ENCODE measurements at places on chromosomes 1 and 21. TPM values are rescaled to one million over a fixed set of nuclear protein-coding genes. Genes with fewer than 3 reads are reported as not detected.

The FCRL6 gene
- polyA plus RNA-seq, result 2.3 TPM

The S100A9 gene
- 57.8 TPM for polyA plus RNA-seq

The PAX7 gene
- polyA plus RNA-seq, result not detected

GRCh38 chr1:3078430-3078861 lies 9.4 kb downstream of the PRDM16 start:
- no peak for DNase-seq

DNA sequence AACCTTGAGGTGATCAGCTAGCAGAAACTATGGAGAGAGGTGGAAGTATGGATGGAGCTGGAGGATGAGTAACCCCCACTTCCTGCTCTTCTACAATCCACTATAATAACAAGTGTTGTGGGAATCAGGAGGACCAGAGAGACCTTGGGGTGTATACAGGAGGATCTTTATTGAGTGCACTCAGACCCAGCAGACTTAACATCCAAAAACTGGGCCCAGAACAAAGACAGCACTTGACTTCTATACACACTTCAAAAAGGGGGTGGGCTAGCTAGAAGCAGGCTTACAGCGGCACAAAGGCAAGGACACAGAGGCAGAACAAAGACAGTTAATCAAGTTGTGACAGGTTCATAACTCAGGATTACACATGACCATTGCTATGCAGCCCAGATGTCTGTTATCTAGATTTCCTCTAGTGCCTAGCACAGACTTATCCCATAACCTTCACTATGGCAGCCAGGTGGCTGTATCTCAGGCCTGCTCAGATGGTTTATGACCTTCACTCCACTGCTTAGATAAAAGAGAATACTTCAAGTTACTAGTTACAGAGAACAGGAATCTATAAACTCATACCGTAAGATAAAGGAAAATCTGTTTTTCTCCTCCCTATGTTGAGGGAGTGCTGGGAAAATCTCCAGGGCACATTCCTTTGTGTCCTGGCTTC lies 36.1 kb upstream of the PADI2 start:
- no peak for DNase-seq

GRCh38 chr1:75484789-75485188 lies 126.1 kb downstream of the SLC44A5 start:
- no peak for DNase-seq

DNA sequence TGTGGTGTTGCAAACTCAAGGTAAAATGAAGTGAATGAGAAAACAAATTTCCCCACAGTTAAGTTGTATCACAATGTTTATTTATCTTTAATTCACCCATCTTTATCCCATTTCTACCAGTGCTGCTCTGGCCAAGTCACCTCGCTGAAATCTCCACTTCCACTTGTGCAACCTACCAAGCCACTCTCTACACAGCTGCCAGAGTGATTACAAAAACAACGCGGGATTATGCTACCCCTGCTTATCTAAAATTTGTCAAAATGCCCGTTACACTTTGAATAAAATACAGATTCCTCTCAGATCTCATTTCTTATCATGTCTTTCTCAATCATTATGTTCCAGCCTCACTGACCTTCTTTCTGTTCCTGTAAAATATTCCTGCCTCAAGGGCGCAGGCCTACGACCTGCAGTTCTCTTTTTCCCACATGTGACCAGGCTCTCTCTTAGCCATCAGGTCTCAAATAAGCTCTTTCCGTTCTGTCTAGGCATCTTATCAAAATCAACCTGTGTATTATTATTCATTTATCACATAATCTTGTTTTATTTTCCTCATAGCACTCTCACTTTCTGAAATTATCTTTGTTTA lies 95.6 kb downstream of the NTMT2 start:
- no peak for DNase-seq

DNA sequence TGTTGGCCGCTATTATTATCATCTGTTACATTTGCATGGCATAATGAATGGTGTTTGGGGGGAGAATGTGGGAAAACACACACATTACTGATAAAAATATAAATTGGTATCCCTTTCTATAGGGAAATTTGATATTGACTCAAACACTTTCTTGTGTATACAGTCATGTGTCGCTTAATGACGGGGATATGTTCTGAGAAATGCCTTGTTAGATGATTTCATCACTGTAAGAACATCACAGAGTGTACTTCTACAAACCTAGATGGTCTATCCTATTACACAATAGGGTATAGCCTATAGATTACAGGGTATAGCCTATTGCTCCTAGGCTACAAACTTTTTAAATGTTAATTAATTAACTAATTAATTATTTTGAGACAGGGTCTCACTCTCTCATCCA lies 67.2 kb upstream of the B3GALNT2 start:
- no peak for DNase-seq

The EPHA10 gene
- polyA plus RNA-seq, result 0.02 TPM

DNA sequence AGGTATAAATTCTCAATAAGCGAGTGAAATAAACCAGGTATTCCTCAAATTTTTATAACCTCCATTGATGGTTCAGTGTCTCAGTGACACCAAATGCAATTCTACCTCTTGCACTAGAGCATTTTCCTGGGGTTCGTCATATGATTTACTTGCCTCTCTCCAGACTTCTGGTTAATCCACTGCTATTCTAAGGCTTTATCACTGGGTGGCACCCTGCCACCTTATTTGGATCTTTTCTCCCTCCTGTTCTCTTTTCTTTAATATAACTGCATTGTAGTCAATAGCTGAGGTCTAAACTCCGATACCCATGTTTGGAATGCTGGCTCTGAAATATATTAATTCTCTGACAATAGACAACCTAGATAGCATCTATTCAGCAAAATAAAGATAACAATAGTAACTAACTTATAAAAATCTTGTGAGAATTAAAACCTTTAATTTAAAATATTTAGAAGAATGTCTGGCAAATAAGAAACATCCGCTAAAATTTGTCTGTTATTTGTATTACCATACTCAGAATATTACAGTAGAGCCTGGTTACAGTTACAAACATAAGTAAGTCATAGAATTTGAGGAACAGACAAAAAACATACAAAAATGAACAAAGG lies 436.4 kb downstream of the PLA2G4A start:
- DNase-seq, result no peak

The IFFO2 gene
- 6.3 TPM for polyA plus RNA-seq

DNA sequence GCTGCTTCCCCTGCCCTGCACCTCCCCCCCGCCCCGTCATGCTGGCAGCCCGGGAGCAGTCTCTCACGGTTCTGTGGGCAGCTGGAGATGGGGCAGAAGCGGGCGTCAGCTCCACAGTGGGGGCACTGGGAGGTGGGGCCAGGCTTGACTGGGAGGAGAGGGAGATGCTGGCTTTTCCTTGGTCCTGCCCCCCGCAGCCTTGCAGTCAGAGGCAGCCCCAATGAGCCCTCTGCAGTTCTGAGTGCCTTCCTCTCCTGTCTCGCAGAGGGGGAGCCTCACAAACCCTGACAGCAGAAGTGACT lies 21.7 kb downstream of the ARHGEF10L start:
- DNase-seq, result no peak

DNA sequence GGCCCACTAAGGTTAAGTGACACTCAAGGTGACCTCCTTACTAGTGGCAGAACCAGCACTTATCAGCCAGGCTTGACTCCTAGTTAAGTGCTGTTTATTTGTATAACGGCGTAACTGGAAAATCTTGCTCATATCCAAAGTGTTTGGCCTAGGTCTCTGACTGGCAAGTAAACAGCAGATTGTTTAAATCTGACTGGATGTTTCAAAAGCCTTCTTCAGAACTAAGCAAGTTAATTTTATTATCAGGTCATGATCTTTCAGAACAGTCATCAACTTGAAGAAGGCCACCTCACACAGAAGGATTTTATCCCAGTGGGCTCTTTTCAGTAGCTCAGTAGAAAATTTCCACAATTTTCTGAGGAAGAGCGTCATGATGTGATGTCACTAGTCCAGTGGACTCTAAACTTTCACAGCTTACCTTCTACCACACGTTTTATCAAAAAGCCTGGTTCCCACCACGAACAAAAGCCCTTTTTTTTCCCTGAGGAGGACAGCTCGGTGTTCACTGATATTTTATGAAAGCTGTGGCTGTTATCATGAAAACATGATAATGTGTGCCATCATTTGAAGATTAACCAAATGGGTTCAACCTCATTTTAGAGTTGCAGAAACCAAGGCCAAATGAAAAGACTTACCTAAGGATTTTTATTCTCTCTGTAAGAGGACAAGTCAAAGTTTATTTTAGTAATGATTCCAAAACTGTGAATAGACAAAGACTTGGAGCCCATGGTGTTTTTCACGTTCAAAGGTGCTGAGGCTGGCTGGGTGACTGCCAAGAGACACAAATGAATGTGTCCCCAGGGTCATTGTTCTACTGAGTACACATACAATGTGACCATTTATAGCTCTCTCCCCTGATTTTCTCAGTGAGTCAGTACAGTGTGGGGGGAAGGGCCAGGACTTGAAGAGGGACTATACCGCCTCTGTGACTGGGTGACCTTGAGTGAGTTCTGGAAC lies 9.1 kb downstream of the SGIP1 start:
- DNase-seq, result no peak

DNA sequence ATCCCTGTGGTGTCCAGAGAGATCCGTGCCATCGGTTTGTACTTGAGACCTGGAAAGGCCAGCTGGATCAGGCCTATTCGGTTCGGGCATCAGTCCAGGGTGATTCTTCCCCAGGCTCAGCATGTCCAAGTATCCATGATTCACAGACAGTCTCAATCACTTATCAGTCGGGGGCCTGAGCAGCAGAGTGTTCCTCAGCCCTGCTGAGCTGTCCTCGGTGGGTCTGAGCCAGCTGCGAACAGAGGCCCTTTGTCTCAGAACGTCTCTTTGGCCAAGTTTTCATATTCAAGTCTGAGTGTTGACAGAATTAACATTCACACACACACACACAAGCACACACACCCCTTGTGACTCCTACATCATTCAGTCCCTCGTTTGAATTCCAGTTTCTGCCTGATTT lies 33.4 kb upstream of the OSBPL9 start:
- DNase-seq, result peak; percentile 58

GRCh38 chr1:208133355-208133754 lies 110.8 kb downstream of the PLXNA2 start:
- DNase-seq, result no peak

The BCL2L15 gene
- polyA plus RNA-seq, result 0.40 TPM

The AIM2 gene
- not detected for polyA plus RNA-seq

GRCh38 chr1:192554904-192555303 lies 20.7 kb upstream of the RGS1 start:
- DNase-seq, result no peak

The IKBKE gene
- 1.3 TPM for polyA plus RNA-seq

Measured in ovary (tissue), 10 donors.